ENCODE measurements at places on chromosomes 6 and 20.

DNA sequence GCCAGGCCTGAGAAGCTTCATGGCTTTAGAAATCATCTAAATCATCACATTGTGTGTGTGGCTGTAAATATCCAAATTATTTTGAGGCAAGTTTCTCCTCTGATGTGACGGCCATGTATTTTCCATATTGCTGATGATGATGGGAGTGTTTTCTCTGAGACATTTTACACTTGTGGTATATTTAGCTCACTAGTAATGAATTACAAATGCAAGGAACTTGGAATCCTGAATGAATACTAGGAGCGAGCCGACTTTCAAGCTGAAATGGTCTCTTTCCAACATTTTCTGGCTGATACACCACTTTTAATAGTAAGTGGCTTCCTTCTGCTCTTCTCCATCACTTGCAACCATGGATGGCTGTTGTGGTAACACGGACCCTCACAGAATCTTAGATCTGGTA is 41.3 kb downstream of the UTRN start:
- DNase-seq, result no peak

DNA sequence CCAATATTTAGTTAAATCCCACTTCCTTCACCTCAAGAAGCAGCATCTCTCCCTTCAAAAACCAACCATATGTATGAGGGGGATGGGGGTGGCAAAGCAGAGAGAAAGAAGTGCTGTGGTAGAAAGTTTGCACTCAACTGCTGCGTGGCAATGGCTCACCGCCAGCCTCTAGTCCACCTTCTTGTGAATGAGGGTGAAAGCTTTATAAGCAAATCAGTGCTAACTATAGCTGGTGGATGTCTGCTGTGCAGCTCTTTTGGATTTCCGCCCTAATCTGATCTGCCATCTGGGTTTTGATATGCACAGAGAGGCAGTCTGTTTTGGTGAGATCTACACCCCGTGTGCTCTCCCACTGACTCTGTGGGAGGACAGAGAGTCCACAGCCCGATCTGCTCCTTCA is 281.2 kb upstream of the SUPT3H start:
- DNase-seq, result no peak

- no peak for DNase-seq
These were observed 205.7 kb downstream of the DOK5 start for GRCh38 chr20:54680872-54681619.

DNA sequence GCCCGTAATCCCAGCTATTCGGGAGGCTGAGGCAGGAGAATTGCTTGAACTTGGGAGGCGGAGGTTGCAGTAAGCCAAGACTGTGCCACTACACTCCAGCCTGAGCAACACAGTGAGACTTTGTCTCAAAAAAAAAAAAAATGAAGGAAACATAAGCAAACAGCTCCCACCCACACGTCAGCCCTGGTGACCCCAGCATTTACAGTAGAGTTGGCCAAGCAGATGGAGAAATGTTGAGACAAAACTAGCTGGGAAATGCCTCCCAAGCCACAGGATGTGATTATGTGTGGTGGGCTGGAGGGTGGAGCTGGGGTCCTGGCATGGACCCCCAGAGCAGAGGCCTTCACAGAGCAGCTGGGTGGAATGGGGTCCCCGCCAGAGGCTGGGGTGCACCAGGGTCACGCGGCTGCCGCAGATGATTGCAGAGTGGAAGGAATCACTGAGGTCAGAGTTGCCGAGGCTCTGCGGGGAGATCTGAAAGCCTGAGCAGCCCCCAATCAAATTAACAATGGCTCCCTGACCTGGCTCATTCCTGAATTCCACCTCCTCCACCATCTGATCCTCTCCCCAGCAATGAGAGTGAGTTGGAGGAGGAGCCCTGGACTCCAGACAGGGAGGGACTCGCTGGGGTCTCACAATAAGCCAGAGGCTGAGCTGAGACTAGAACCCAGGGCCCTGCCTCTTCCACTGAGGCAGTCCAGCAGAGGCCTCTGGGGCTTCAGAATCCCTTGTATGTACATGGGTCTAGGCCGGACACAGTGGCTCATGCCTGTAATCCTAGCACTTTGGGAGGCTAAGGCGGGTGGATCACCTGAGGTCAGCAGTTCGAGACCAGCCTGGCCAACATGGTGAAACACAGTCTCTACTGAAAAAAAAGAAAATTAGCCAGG is 34.7 kb upstream of the TGM2 start:
- DNase-seq, result no peak

DNA sequence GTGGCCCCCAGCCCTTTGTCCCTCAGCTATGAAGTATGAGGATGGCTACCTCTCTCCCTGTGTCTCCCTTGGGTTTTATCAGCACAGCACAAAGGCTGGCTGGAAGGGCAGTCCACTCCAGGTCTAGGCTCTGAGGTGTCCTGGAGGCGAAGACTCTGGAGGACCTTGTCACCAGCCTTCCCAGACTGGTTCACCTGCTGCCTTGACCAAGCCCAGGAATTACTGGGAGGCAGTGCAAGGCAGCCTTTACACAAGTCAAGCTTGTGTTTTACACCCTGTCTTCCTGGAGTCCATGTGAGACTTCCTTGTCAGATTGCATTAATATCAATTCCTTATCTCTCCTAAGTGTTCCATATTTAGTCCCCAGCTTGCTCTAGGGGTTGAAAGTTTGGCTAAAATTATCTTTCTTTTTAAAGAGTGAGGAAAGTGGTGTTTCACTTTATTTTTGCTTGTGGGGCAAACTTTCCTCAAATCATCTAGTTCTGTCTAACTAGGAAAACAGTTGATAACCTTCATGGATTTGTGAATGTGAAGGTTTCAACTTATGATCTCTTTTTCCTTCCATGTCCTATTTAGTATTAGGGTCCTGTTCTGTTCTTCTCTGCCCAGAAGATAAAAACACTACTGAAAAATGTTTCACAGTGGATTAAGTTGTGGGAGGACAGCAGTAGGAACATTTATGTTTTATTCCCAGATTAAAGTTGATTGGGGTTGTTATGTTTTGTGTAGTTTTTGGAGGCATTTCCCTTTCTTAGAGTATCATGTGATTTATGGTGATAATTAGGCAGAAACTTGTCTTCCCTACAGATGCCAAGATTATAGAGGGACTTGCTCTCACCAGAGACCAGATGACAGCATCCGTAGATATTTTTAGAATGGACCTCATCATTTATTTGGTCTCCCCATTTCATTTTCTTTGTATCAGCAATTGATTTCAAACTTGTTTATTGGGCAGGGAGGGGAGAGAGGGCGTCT is 114.8 kb downstream of the FOXO3 start:
- DNase-seq, result no peak

Measured in T-helper 1 cell (primary cell).